ENCODE measurements at places on chromosomes 4 and X.

GRCh38 chr4:107993969-107994368 is 4.3 kb downstream of the HADH start:
- H3K4me1 ChIP-seq = peaks cover 67% of the 10 kb centered on the region
- no peak overlapping the region for H3K27ac ChIP-seq
- no peak for DNase-seq
- H3K27me3 ChIP-seq = no peaks in the 10 kb centered on the region
- H3K36me3 ChIP-seq = no peaks in the 10 kb centered on the region

DNA sequence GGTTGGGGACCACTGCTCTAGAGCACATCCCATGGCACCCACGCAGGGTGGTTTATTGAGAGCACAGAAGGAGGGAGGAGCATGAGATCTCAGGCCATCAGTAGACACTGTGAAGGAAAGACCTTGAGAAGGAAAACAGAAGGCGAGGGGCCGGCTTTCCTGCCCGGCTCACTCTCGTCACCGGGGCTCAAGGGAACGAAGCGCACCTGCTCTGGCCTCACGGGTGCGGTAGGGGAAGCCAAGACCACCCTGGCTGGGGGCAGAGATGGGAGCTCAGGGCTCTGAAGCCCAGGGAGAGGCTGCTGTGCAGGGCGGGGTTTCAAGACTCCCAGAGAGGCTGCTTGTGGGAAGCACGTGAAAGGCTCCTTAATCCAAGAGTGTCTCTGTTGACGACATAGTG is 105.9 kb downstream of the TNIP2 start:
- H3K27me3 ChIP-seq = no peaks in the 10 kb centered on the region
- H3K36me3 ChIP-seq = no peaks in the 10 kb centered on the region
- H3K4me1 ChIP-seq = peaks cover 14% of the 10 kb centered on the region
- no peak overlapping the region for H3K27ac ChIP-seq

DNA sequence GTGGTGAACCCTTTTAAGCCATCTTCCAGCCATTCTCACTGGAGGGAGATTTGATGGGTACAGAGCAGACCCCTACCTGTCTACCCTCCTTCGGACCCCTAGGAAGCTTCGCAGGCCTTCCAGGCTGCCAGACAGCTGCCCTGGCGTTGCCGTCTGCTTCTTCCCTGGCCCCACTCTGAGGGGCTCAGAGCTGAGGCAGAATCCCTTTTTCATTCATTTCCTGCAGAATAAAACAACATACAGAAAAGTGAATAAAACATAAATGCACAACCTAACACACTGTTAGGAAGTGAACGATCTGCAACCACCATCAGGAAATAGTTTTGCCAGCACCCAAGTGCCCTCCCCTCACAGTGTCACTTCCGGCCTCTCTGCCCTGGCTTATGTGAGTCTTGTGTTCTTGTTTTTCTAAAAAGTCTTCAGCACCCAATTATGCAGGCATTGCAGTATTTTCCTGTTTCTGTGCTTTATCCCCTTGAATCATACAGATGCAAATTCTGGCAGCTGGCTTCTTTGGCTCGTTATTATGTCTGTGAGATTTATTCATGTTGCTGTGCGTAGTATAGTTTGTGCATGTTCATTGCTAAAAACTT is 5.6 kb upstream of the ADD1 start:
- H3K4me1 ChIP-seq = peaks cover 29% of the 10 kb centered on the region
- no peaks in the 10 kb centered on the region for H3K27me3 ChIP-seq
- peaks cover 4% of the 10 kb centered on the region for H3K36me3 ChIP-seq
- H3K4me3 ChIP-seq = peak overlapping the region; percentile 80
- peak overlapping the region; percentile 92 for H3K27ac ChIP-seq

GRCh38 chr4:8745005-8745790 is 126.4 kb downstream of the HMX1 start:
- no peaks in the 10 kb centered on the region for H3K36me3 ChIP-seq
- no peak overlapping the region for H3K4me3 ChIP-seq
- no peak for DNase-seq
- no peak overlapping the region for H3K27ac ChIP-seq
- peaks cover 3% of the 10 kb centered on the region for H3K27me3 ChIP-seq
- H3K4me1 ChIP-seq = no peaks in the 10 kb centered on the region

- H3K4me1 ChIP-seq = no peaks in the 10 kb centered on the region
- DNase-seq = no peak
- peaks cover 6% of the 10 kb centered on the region for H3K27me3 ChIP-seq
Measured at GRCh38 chr4:119788349-119789266, 160.0 kb upstream of the PDE5A start.

- no peak for DNase-seq
- no peak overlapping the region for H3K4me3 ChIP-seq
- H3K4me1 ChIP-seq = no peaks in the 10 kb centered on the region
- no peaks in the 10 kb centered on the region for H3K36me3 ChIP-seq
- H3K27ac ChIP-seq = no peak overlapping the region
- no peaks in the 10 kb centered on the region for H3K27me3 ChIP-seq
Measured at GRCh38 chrX:40908857-40909475, 173.6 kb upstream of the MED14 start.

DNA sequence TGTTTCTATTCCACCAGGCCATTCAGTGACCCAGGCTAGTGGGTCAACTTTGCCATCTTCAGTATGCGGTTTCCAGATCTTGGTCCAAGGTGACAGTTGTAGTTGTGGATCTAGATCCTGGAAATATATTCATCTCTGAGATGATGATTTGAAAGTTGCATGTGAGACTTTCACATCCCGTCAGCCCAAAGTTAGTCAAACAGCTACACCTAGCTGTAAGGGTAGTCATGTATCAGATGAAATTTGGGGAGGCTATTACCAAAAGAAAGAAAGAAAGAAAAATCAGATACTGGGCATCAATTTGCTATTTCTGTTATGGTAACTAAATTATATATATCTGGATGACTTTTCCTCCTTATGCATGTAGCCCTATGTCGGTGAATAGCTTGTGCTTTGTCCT is 259.4 kb upstream of the ARX start:
- H3K36me3 ChIP-seq = no peaks in the 10 kb centered on the region
- no peak for DNase-seq
- no peaks in the 10 kb centered on the region for H3K27me3 ChIP-seq
- H3K4me3 ChIP-seq = no peak overlapping the region
- H3K4me1 ChIP-seq = no peaks in the 10 kb centered on the region

DNA sequence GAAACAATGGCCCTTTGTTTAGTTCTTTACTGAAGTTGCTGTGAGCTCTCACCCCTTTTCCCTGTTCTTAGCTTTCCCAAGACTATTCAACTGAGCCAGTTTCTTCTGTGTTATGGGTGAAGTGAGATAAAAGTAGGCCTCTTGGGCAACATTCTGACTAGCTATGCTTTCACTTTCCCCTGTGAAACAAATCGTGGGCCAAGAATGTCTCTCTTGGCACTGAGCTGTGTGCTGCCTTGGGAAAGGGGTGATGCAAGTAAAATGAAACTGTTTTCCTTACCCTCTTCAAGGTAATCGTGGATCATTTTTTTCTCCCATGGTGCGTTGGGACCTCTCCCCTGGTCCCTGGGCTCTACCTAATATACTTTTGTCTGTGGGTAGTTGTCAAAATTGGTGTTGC is 653.9 kb upstream of the MAGEB2 start:
- no peaks in the 10 kb centered on the region for H3K27me3 ChIP-seq
- H3K4me1 ChIP-seq = no peaks in the 10 kb centered on the region
- DNase-seq = no peak
- no peak overlapping the region for H3K4me3 ChIP-seq
- peaks cover 8% of the 10 kb centered on the region for H3K36me3 ChIP-seq
- H3K27ac ChIP-seq = no peak overlapping the region

GRCh38 chr4:165788686-165789463 is 84.2 kb upstream of the TLL1 start:
- no peak overlapping the region for H3K27ac ChIP-seq
- H3K4me3 ChIP-seq = no peak overlapping the region
- no peak for DNase-seq
- no peaks in the 10 kb centered on the region for H3K27me3 ChIP-seq

- no peak overlapping the region for H3K4me3 ChIP-seq
- no peaks in the 10 kb centered on the region for H3K36me3 ChIP-seq
- DNase-seq = no peak
- no peaks in the 10 kb centered on the region for H3K4me1 ChIP-seq
- no peaks in the 10 kb centered on the region for H3K27me3 ChIP-seq
- no peak overlapping the region for H3K27ac ChIP-seq
Measured at GRCh38 chrX:116628464-116628863, 165.7 kb upstream of the CT83 start.

DNA sequence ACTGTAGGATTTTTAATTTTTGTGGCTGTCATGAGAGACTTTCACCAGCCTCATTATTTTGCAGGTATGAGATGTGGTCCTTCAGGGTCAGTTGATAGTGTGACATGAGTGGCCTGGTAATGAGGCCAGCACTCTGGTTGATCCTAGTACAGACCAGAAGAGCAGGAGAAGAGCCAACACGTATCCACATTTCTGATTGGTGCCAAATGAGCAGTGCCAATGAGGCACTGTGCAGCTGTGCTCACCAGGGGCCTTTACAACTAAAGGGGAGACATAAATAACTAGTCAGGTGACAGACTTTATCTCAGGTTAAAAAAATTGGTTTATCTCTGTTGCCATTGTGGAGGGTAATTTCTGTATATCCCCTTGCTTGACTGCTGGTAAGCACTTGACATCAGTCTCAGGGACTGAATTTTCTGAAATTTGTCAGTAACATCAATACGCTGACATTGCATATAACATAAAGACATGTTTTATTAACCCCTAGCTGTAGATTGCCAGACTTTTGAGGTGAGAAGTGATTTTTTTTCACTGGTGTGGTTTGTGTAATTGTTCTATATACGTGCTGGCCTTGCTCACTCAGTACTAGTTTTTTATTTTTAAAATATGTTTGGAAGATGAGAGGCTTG is 101.2 kb downstream of the AFF1 start:
- no peak overlapping the region for H3K27ac ChIP-seq
- H3K4me1 ChIP-seq = peaks cover 53% of the 10 kb centered on the region
- no peak overlapping the region for H3K4me3 ChIP-seq
- no peaks in the 10 kb centered on the region for H3K36me3 ChIP-seq

GRCh38 chrX:44343412-44344141 is at the start of gene EFHC2:
Gene EFHC2 (minus strand): TSS chrX:44343672. CDS start chrX:44343588, 84 bp downstream.
- peaks cover 22% of the 10 kb centered on the region for H3K4me1 ChIP-seq
- H3K36me3 ChIP-seq = no peaks in the 10 kb centered on the region
- peak within 1 kb of the TSS; percentile 98 for H3K27ac ChIP-seq
- no peaks in the 10 kb centered on the region for H3K27me3 ChIP-seq
- H3K4me3 ChIP-seq = peak within 1 kb of the TSS; percentile 96

- peak overlapping the region; percentile 90 for H3K4me3 ChIP-seq
- DNase-seq = peak; percentile 22
- no peaks in the 10 kb centered on the region for H3K36me3 ChIP-seq
Measured at GRCh38 chrX:40170830-40171512, 73.2 kb upstream of the BCOR start.

DNA sequence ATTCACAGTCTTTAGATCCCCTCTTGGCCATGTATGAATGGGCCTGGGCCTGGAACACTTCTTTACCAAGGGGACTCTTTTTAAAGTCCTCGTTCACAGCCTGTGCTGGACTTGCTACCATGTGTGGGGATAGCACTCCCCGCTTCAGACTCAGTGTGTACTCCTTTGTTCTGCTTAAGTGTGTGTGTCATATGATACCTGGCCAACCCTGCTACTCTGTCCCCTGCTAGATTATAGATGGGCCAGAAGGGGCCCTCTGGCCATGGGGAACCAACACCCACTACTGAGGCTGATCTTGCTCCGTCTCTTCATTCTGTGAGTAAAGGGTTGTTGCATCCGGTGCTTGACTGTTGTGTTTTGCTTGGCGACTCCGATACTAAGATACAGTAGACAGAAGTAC is 8.0 kb downstream of the CCDC110 start:
- DNase-seq = no peak
- H3K36me3 ChIP-seq = peaks cover 11% of the 10 kb centered on the region
- no peaks in the 10 kb centered on the region for H3K4me1 ChIP-seq
- no peak overlapping the region for H3K27ac ChIP-seq
- H3K4me3 ChIP-seq = no peak overlapping the region
- H3K27me3 ChIP-seq = peaks cover 3% of the 10 kb centered on the region
